CD8-positive, alpha-beta T cell (primary cell): ENCODE measurements at places on chromosomes 7 and 10. TPM values are rescaled to one million over a fixed set of nuclear protein-coding genes. Genes with fewer than 3 reads are reported as not detected.
A peak's percentile ranks its signal among the peaks of the same experiment; 100 is the strongest.

DNA sequence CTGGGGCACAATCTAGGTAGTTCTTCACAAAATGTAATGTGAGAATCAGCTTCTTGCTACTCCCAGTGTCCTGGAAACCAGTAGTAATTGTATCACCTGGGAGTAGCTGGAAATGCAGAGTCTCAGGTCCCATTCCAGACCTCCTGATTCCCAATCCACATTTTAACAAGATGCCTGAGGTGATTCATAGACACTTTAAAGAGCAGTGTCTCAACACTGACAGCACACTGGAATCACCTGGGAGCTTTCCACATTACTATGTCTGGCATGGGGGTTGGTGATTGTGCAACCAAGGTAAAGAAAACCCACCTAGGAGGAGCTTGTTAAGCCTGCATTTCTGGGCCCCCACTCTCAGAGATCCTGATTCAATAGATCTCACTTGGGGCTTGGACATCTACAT lies 11.1 kb downstream of the DPY19L1 start:
- no peak for DNase-seq

DNA sequence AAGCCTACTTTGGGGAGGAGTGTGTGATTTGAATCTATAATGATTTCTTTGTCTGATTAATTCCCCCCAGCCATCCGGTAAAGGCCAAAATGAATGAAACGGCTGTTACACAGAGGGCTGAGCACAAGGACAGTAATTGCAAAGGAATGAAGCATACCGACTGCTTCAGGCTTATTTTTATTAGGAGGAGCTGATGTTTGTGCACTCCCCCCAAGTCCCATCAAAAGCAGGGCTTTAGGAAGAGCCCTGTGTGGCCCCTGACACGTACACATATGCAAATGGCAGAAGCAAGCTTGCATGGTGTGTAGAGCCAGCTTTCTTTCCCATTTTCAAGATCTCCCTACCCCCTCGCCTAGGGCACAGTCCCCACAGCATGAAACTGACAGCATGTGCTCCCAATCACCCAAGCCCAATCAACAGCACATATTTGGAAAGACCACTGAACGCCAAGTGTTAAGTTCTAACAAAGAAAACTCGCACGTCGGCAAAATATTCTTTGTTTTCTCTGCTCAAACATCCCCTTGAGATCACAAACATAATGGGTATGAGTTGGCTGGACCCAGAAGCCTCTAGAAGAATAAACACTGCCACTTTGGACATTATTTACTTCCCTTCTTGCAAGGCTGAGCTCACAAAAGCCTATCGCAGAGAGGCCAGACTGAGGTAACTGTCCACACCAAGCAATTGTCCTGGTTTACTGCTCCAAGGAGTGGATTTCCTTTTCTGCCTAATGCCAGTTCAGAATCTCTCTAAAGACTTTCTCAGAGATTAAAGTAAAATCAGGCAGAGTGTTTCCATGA lies 143.0 kb downstream of the CUBN start:
- no peak for DNase-seq

DNA sequence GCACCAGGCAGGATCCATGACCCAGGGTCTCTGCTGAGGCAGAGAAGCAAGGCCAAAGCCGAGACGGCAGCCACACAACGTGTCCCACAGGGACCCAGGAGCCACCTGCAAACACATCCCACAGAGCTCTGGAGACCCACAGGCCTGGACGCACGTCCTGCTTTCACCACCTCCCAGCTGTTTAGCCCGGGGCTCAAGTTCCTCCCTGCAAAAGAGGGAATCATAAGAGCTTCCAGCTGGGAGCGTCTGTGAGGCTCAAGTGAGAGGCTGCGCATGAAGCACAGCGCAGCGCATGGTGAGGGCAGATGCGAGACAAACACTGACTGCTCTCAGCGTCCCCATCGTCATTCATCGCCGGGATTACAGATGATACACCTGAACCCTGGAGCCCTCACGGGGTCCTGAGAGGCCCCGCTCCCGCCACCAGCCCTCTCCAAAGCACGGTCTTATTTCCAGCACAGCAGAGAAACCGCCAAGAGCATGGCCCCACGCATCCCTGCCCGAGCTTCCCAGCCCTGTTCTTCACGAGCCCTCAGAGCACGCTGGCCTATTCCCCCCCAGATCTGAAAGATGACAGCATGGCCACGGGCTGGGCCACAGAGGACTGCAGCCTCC lies 88.7 kb downstream of the MAD1L1 start:
- DNase-seq: no peak

DNA sequence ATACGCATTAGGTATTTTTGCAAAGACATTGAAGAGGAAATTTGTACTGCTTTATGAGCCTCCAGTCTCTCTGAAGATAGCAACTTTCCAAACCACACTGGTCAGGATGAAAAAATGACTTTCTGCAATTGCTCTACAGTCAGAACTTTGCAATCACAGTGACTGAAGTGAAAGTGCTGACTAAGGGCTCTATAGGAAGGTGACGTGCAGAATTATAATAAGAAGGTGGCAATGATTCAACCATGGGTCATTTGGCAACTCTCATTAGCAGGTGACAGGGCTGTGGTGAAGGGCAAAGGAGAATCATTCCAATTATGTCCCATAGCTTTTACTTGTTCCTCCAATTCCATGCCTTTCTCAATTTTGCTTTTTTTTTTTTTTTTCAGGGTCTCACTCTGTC lies 311.0 kb downstream of the ANKRD30A start:
- DNase-seq: no peak

DNA sequence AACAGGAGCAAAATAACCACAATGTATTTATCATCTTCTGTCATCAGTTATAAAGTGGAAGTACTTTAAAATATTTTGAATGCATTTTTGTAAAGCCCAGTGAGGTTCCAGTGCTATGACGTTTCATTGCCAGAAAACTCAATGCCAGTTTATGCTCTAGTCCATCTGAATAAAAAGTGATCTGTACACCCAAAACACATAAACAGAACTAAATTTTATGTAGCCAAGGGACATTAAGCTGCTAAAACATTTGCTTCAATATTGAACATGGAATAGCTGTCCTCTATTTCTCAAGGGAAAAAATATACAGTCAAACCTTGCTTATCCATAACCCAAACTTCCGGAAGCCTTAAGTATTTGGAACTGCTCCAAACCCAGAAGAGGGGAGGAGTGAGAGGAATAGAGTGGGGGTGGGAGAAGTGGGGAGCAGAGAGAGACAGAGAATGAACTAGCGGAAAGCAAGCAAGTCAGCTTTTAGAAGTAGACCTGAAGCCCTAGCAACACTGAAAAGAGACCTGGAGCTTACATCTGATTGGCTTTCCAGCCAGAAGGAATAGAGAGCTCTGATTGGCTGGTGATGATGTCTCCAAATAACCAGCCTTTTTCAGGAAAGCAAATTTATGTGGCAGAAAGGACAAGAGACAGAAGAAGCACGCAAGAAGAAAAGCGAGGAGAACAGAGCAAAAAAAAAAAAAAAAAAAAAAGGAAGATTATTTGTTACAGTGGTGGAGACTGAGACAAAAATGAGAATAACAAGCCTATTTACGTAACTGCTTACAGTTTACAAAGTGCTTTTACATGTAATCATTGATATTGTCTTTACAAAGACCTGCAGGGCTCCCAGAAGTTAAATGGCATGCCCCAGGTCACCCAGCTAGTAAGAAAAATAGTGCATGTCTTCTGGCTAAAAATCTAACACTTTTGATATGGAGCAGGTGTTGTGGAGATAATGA lies 196.0 kb downstream of the RNLS start:
- DNase-seq: peak; percentile 28

DNA sequence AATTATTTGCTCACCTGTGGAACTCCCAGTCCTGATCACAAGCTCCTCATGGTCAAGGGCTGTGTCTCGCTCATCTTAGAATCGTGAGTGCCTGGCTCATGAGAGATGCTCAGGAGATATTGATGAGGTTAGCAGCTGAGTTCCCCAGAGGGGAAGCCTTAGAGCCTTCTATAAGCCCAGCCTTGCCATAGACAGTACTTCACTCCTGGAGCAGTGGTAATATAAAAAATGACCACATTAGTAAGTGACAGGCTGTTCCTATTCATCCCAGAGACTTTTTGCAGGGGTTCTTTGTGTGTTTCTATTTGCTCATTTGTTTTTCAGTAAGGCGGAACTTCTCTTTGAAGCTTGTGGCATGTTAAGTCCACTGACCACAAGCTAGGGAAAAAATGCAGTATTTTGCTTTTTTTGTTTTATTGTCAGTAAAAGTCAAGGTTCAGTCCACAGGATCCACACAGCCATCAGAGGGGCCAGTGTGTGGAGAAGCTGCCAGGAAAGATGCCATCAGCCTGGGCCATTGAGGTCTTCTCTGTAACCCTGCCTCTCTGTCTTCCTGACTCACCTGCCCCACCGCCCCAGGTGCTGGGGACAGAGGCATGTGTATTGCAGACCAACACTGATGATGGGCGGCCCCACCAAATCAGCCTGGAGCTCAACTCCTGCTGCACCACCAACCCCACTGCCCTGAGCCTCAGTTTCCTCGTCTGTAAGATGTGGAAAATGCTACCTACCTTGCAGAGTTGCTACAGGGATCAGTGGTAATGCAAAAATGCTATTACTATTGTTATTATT lies 36.4 kb upstream of the JCAD start:
- no peak for DNase-seq

GRCh38 chr10:57986422-57986821 lies 281.3 kb downstream of the IPMK start:
- no peak for DNase-seq

GRCh38 chr10:126738001-126738400 lies 67.5 kb upstream of the C10orf90 start:
- no peak for DNase-seq

DNA sequence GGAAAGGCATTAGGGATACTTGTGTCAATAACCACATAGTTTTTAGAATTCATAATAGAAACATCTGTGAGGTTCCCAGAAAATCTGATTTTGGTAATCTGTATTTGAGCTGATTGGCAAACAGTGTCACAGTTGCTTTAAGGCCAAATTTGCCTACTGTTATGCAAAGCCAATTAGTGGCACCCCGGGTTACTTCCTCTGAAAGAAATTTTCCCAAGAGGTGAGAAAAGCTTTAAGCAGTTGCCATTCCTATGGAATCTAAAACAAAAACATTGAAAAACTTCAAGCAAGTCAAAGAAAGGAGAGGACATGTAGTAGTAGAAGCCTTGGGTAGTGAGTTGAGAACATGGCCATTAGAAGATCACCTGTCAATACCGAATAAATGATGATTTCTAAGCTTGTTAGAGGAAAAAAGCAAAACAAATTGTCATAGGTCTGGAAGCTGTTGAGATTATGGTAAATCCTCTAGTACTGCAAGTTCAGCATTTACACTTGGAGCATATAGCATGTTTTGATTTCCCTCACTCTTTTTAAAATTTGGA lies 176.8 kb downstream of the TWIST1 start:
- DNase-seq: no peak

DNA sequence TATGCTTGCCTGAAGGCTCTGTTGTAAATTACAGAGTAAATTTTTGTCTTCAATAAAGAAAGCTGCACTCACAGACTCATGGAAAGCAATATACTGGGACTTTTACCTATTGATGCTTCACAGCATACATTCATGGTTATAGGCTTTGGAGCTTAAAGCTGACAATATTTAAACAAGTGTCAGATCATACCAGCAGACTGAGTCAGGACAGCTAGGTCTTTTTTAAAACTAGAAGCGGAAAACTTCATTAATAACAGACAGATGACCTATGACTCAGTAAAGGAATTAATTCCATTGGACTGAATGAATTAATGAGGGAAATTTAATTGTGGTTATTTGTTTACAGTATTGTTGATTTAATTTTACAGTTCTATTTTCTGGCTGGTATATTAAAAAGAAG lies 165.8 kb upstream of the DGKB start:
- DNase-seq: no peak

- DNase-seq: no peak
These were observed 97.2 kb upstream of the DKK1 start for GRCh38 chr10:52216852-52217251.

The CCDC172 gene
- not detected for total RNA-seq

The SFRP4 gene
- not detected for total RNA-seq
